ENCODE measurements at places on chromosomes 5 and 9.

- no peak for DNase-seq
Measured at GRCh38 chr5:172541773-172542136, 87.4 kb upstream of the SH3PXD2B start.

- no peak for DNase-seq
Measured at GRCh38 chr5:74889523-74890105, 23.4 kb upstream of the FAM169A start.

DNA sequence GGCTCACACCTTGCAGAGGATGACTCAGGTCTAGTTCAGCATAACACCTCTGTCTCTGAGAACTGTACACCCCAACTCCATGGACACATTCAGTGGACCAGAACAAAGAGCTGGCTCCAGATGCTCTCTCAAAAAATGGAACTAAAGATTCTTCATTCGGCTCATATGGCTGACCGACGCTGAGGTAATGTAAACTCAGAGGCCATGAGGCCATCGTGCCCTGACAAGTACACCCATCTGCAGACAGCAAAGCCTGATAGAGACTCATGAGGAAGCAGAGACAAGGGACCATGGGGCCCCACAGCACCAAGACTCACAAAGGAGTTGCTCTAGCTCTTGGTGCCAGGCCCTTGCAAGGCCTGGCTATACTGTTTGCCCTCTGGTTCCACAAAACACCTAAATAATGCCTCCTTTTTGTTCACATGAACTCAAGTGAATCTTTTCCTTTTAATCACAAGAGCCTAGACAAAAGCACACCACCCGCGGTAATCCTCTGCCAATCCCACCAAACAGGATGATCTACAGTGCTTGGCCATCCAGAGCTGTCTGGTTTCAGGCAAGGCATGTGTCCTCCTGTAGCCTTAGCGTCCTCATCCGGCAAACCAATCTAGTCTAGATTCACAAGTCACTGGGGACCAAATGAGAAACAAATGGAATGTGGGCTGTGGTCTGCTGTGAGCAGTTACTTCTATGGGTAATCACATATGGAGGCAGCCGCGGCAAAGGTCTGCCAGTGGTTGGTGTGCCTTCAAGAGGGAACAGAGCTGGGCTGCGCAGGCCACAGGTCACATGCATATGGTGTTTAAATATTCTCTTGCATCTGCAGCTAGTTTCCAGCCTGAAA is 22.7 kb downstream of the MED27 start:
- DNase-seq: no peak

DNA sequence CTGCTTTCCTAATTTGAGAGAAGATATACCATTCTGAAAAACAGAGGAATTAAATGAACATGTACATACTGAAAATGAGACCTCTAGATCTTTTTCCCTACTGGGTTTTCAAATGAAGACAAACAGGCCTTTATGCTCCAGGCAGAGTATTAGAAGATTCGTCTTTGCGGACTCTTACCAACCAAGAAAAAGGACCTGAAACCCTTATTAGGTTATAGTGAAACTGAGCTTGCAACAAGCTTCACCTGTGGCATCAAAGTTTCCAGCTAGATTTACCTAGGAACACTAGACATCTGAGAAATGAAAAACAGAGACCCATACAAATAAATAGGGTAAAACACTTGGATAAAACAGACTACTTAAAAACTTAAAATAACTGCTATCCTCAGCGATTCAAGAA is 46.3 kb downstream of the SMIM15 start:
- DNase-seq: no peak

DNA sequence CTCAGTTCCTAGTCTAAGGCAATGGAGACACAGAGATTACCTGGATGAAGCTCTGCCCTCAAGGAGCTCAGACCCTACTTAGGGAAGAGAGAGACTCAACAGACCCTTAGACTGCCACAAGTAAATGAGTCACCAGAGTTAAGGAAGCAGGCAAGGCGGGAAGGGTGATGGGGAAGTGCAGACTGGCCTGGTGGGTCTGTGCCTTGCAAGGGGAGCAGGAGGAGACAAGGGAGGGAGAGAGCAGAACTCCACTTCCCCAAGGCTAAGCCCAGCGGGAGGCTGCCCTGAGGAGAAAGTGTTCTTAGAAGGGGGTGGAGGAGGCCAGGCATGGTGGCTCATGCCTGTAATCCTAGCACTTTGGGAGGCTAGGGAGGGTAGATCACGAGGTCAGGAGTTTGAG is 83.7 kb downstream of the HRH2 start:
- no peak for DNase-seq

- no peak for DNase-seq
Measured at GRCh38 chr5:122458278-122458872, 146.3 kb downstream of the SNCAIP start.

DNA sequence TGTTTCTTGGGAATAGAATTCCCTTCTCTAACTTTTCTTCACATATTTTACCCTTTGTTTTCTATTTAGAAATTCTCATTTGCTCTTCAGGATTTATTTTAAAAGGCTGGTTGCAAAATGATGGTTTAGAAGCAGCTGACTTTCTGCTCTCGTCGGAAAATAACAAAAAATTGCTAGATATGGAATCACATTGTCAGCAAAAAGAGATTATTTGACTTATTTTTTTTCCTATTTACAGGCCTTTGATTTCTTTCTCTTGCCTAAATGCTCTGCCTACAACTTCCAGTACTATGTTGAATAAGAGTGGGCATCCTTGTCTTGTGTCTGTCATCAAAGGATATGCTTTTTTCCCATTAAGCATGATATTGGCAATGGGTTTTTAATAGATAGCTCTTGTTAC is 1619.1 kb upstream of the ACO1 start:
- DNase-seq: no peak

- no peak for DNase-seq
Measured at GRCh38 chr5:79853028-79853427, 138.0 kb downstream of the MTX3 start.

DNA sequence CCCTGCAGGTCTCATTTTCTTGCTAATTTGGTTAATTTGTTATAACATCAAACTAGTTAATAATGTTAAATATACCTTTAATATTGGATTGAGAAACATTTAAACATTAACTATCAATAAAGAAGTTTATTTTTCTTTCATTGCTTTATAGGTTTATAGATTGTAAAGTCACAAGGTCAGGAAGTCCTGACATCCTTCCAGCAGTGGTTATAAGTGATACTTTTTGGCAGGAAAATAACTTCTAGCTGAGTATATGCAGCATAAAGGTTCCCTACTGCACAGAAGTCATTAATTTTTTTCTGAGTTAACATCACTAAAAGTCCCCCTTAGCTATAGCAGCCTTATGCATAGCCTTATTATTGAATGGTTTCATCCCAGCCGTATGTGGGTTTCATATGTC is 85.5 kb downstream of the LNPEP start:
- DNase-seq: no peak

DNA sequence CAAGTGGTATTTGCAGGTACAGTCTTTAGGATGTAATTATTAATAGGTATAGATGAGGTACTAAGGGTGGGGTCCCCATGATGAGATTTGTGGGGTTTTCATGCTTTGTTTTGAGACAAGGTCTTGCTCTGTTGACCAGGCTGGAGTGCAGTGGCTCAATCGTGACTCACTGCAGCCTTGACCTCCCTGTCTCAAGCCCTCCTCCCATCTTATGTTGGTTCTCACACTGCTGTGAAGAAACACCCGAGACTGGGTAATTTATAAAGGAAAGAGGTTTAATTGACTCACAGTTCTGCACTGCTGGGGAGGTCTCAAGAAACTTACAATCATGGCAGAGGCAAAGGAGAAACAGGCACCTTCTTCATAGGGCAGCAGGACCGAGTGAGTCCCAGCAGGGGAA is 217.5 kb downstream of the CDK5RAP2 start:
- DNase-seq: no peak

- no peak for DNase-seq
Measured at GRCh38 chr5:86463339-86463738, 154.4 kb upstream of the COX7C start.

DNA sequence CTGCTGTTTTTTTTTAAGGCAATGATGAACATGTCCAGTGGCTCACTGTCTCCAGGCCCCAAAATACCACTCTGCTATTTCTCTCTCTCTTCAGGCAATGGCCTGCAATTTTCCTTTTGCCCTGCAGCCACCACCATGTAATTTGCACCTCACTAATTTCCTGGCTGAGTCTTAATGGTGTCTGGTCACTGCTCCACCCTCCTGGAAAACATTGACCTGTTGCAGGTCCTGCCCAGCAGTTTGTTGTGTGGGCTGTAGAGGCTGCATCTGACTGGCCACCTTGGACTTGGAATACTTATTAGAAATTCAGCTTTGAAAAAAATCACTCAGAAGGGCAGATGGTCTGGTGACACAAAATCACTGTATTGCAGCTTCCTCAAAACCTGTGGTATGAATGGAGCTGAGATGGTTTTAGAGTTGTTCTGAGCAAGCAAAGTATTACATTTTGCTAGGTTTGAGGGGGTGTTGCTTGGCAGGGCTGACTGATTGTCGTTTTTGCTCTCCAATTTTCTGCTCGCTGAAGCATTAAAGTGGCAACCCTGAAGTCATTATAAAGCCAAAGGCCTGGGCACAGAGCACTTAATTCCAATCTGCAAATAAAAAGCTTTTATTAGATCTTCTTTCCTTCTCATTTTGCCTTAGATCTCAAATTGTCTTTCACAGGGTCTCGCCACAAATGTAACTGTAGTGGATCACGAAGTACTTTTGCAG is 134.8 kb downstream of the TMEM174 start:
- no peak for DNase-seq

GRCh38 chr5:134902071-134902801 is 2.7 kb upstream of the PCBD2 start:
- DNase-seq: no peak

DNA sequence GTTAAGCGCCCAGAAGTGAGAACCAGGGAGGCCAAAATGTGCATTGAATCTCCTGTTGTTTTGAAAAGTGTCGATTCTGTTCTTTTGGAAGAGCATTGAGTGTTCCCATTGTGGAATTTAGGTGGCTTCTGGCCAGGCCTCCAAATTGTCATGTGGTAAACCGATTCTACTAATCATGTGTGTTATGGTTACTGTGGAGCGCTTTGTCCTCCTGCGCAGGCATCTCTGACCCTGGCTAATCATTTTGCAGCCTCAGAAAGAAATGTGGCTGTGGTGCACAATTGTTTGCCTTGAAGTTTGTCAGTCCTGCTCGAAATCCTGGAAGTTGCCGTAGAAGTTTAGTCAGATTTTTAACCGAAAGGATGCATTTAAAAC is 121.3 kb downstream of the RASGRF2 start:
- DNase-seq: no peak

GRCh38 chr5:10480237-10480985 is 38.7 kb downstream of the ROPN1L start:
- no peak for DNase-seq

DNA sequence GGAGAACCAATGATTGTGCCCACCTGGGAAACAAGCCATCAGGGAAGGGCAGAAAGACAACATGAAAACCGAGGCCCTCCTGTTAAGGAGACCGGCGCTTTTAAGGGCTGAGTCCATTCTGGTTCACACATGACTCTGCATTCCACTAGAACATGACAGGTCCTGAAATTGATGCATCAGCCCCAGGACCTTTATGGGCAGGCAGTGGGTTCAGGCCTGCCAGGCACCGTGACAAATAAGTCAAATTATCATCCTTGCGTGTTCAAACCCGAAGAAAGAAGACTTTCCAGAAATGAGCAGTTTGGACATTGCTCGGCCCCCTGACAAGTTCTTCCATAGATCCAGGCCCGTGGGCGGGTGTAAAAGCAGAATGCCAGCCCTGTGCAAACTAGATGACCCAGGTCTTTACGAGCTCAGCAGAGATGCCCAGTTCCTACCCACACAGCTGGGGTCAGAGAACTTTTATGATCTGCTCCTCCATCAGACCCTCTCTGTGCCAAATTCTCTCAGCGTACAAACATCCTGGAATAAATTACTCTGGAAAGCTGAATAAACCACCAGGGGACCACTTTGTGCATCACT is 295.5 kb upstream of the WWC1 start:
- no peak for DNase-seq

DNA sequence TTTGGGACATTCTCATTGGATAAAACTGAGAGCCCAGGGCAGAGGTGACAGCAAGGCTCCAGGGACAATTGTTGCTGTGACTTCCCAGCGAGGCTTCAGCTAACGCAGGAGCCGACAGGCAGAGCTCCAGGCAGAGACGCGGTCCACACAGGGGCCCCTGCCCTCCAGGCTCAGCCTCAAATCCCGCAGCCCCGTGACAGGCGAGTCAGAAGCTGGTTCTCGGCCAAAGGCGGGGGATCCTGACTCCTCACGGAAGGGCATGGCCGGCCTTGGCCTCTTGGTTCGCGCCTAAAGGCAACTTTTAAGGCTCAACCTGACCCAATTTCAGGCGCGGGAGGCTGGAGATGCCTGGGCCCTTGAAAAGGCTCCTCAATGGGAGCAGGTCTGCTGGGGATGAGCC is 21.3 kb downstream of the SLC12A7 start:
- DNase-seq: no peak

- DNase-seq: no peak
Measured at GRCh38 chr5:109030360-109031143, 282.9 kb downstream of the FER start.

- DNase-seq: no peak
Measured at GRCh38 chr5:38518341-38518740, 38.1 kb downstream of the LIFR start.

DNA sequence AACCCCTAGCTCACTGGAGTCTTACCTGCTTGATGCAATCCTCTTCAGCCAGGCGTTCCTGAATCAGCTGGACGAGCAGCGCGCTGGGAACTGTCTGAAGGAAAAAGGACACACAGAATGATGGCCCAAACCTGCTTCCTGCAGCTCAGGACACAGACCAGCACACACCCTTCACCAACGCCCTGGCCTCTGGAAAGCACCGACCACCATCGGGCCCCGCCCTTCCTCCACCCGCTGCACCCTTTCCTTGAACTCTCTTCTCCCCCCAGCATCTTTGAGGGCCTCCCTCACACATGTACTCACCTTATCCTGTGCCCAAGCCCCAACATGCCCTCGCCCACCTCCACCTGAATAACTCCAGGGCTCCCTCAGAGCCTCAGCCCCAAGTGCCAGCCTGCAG is 23.3 kb downstream of the AK8 start:
- DNase-seq: no peak

GRCh38 chr9:74463825-74464224 is 33.3 kb upstream of the RORB start:
- no peak for DNase-seq

DNA sequence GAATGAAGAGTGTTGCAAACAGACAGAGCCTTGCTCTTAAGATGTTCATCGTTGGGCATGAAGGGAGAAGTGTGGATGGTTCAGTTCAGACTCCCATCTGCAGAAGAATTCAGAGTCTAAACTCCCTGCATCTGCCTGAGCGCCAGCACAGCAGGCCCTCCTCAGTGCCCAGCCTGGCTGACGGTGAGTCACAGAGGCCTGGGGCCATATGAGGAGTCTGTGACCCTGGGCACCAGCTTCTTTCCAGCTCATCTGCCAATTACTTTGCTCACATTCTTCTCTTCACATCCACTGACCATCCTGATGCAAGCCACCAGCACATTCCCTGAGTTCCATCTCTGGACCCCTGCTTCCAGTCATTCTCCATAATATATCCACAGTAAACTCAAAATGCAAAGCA is 401.1 kb upstream of the TRPC7 start:
- DNase-seq: no peak

GRCh38 chr9:72996684-72997314 is 43.9 kb upstream of the ALDH1A1 start:
- no peak for DNase-seq
